NCI-H226 (cell line): ENCODE measurements at places on chromosomes 7 and 10.

DNA sequence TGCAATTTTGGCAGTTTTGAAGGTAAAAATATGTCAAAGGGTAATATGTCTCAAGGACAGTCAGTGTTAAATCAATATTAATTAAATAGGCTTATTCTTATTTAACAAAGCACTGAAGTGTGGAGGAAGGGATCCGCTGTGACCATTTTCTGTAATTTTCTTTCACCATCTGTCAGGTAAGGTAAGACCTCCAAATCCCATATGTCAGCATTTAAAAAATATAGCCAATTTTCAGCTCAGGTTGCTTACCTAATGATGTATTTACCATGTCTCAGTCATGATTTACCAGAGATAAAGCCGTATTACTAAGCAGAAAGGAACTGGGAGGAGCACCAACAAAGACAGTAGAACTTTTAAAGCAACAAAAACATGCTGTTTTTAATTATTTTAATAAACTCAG, 683.9 kb downstream of the CCSER2 start:
- no peak for DNase-seq

DNA sequence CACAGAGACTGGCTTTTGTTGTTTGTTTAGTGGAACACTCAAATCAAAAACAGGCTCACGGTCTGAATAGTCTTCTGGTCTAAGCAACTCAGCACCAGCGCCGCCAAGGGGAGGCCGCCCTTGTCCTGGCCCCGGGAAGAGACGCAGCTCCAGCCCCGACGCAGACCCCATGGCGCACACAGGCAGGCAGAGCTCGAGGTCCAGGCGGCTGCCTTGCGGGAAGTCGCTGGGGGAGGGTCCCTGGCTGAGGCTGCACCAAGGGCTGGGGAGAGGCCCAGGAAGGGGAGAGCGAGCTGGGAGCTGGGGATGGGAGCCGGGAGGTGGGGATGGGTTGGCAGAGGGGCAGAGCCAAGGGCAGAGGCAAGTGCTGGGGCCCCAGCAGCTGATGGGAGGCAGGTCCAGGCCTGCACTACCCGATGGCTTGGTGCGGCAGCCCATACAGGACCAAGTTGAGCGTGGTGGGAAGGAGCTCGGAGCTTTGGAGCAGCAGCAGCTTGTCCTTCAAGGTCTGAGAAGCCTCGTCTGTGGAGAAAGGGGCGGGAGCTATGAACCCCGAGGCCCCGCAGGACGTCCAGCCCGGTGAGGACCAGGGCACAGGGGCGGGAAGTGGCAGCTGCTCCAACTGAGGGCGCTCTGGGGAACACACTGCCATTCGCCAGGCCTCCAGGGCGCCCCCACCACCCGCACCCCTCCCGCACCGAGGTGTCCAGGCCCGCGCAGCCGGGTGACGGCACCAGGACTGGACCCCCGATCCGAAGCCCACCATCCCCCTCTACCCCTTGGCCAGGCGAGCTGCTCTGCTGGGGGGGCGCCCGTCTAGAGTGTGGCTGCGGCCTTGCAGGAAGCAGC, 22.7 kb upstream of the NKX6-2 start:
- DNase-seq, result no peak

DNA sequence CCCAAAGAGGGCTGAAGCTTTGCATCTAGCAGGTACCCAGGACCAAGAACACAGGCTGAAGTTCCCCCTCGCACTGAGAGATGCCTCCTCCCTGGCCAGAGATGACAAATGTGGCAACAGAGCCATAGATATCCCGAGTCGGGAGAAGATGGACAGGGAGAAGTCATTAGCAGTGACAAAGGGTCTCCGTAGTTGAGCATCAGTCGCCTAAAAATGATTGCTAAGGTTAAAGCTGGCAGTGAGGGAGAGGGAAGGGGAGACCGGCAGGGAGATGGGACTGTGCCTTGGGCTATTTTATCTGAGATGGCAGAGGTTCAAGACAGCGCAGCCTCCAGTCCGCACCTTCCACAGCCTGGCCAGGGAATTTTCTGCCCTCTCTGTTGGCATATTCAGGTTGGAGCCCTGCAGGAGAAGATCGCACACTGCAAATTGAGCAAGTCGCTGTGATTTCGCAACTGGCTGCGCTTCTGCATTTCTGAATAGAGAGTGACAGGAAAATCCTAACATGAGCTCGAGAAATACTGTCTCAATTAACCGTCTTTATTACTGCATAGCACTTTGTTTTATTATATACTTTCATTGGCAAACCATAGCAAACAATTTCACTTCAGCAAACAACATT, 238.9 kb upstream of the GPR26 start:
- no peak for DNase-seq

GRCh38 chr10:122510736-122511135, 49.4 kb downstream of the HTRA1 start:
- DNase-seq, result no peak

DNA sequence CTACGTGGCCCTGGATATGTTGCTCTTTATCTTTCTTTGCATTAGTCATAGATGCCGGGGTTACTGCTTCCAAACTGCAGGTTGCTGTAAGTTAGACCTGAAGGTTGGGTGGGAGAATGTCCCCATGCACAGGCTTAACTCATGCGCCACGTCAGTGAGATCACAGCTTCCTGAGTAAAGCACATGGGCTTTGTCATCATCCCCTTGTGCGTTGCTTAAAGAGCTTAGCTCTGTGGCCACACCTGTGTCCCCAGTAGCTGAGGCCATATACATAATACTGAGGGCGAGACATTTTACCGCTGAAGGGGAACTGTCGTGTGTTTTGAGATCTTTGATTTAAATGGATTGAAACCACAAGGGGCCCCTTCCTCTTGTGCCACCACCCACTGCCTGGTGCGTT, 45.8 kb upstream of the BTBD16 start:
- DNase-seq, result no peak

- DNase-seq, result no peak
Measured at GRCh38 chr10:119120413-119120867, 16.5 kb downstream of the DENND10 start.

- peak; percentile 69 for DNase-seq
Measured at GRCh38 chr10:66627156-66627555, 298.7 kb upstream of the LRRTM3 start.

- DNase-seq, result no peak
Measured at GRCh38 chr10:58714409-58714808, 201.7 kb downstream of the BICC1 start.

GRCh38 chr10:97796651-97797050, 24.9 kb upstream of the SFRP5 start:
- no peak for DNase-seq

DNA sequence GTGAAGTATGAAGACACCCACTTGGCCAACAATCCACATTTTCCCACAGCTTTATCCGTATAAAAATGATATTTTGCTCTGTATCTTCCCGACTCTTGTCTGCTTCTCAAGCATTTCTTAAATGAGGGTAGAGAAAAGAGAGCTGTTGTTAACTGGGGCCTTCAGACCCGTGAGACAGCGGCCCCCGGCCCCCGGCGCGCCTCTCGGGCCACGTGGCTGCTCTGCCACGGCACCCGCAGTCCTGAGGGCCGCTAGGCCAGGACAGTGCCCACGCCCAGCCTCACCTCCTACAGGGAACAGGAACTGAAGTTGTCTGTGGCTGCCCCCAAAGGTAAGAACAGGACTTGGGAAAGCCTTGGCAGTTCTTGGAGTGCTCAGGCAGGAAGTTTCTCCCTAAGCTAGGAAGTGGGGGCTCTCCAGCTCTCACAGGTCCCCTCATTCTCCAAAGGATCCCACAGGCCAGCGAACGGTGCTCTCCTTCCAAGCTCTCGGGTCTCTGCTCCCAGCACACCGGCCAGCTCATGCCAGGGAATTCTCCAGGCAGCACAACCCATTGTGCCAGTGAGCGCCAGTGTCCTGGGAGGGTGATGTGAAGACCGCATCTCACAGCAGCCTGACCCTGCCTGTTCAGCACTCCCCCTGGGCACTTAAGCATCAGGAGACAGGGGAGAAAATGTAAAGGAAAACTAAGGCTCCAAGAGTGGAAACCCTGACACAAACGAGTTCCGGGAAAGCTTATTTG, 230.3 kb upstream of the PFKP start:
- DNase-seq, result no peak

GRCh38 chr7:43721193-43721806, 8.0 kb downstream of the COA1 start:
- no peak for DNase-seq
